ENCODE measurements at places on chromosomes 3 and 15.
A peak's percentile ranks its signal among the peaks of the same experiment; 100 is the strongest.

- DNase-seq, result no peak
These were observed 60.0 kb downstream of the PIK3CB start for GRCh38 chr3:138774529-138775253.

GRCh38 chr3:132592216-132592615 lies 4.9 kb upstream of the ACKR4 start:
- no peak for DNase-seq

DNA sequence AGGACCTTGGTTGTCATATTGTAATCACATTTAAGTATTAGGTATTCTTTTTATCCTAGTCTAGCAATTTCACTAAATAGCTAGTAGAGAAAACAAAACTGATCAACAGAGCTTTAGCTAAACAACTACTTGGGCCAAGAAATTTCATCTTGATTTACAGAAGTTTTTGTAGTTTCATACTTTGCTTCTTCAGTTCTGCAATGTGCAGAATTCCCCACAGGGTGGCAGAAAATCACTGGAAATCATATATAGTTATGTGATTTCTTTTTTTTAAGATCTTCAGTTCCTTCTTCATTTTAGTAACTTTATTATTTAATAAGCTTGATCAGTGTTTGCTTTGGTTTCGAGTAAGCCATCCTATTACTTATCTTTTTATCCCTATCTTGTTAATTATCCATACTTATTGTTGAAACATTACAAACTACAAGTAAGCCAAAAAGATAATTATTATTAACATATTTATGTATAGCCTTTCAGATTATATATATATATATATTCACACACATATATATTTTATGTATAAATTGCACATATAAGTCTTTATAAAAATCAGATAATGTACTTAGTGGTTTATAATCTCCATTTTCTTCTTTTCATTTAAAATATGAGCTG lies 2.2 kb upstream of the BNIP2 start:
- DNase-seq, result no peak

GRCh38 chr3:24506966-24507775 lies 12.5 kb upstream of the THRB start:
- no peak for DNase-seq

- DNase-seq, result peak; percentile 72
These were observed 15.0 kb downstream of the UACA start for GRCh38 chr15:70748281-70748747.

GRCh38 chr3:189898559-189899153 lies 222.0 kb downstream of the P3H2 start:
- DNase-seq, result no peak

- DNase-seq, result no peak
These were observed 260.7 kb upstream of the UMPS start for GRCh38 chr3:124469555-124469954.

- peak; percentile 85 for DNase-seq
These were observed 58.1 kb downstream of the SLC6A6 start for GRCh38 chr3:14460342-14461005.

DNA sequence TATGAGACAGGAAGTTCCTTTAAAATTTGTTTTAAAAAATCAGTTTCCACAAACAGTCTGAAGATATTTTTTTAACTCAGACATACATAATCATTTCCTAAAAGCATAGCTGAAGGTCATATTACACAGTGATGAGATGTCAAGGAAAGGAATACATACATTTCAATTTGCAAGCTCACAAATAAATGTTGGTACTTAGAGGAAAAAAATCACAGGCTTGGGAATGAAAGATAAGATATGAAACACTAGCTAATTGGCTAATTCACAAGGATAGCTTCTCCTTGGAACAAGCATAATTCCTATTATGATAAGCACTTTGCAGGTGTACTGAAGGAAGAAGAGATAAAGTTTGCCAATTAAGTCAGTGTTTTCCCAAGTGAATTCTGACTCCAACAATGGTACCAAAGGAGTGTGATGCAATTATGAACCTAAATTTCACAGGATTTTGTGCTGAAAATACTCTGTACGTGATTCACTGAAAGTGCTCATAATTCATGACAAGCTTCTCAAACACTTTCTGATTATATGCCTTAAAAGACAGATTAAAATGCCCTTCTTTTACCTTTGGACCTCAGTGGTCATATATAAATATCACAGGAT lies 112.4 kb downstream of the FRMD5 start:
- DNase-seq, result no peak

- no peak for DNase-seq
These were observed 9.0 kb downstream of the UROC1 start for GRCh38 chr3:126508564-126508964.

GRCh38 chr15:90360746-90361145 lies 8.7 kb downstream of the ZNF774 start:
- DNase-seq, result no peak

DNA sequence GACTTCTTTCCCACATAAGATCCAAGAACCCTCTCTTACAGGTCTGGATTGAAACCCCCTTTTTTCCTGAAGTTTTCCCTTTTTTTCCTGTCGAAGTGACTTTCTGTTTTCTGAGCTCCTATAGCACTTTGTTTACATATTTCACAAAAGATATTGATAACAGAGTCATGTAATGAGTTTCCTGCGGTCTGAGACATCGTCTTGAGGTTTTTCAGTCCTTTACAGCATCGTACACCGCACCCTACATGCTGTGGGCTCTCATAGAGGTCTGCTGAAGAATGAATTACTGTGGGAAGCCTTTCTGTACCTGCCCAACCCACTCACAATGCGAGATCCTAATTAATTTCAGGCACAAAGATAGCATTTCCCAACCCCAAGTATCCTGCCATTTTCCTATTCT lies 53.1 kb downstream of the MCF2L2 start:
- DNase-seq, result no peak

DNA sequence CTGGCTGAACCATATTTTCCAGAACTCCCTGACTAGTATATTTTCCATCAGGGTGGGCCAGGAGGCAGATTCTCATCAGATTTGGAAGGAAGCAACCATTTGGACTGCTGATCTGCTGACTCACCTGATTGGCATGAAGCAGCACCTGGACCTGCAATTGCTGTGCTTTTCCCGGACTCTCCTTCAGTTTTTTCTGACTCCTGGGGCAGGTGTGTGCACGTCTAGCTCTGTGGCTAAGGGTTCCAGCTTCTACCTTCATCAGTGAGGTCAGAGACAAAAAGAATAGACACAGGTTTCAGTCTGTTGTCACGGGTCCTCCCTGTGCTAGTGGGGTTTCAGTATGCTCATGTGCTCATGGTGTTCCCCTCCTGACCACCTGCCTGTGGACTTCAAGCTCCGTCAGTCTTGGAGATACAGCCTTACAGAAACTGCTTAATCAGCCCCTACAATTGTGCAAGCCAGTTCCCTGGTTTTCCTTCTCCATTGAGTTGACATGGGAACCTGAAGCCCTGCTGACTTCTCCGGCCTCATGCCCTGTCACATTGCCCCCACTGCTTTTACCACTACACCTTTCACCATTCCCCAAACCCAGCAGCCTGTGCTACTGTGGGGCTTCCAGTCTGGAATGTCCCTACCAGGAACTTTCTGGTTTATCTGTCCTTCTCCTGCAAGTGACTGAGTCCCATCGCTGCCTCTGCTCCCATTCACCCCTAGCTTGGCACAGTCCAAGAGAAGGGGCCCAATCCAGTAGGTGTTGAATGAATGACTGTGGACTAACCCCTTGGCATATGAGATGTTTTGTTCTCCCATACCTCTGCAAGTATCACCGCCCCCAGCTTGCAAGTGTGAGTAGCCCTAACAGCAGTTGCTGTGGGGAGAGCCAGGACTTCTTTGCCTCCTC lies 31.7 kb downstream of the HMCES start:
- no peak for DNase-seq

- DNase-seq, result no peak
These were observed 72.9 kb upstream of the OXTR start for GRCh38 chr3:8842293-8842692.

- peak; percentile 93 for DNase-seq
These were observed 110.6 kb upstream of the MEF2A start for GRCh38 chr15:99454941-99455788.

- peak; percentile 10 for DNase-seq
These were observed 99.3 kb upstream of the PRR20G start for GRCh38 chr3:127387119-127387518.

- DNase-seq, result no peak
These were observed 17.5 kb downstream of the RGMA start for GRCh38 chr15:93071469-93071936.

DNA sequence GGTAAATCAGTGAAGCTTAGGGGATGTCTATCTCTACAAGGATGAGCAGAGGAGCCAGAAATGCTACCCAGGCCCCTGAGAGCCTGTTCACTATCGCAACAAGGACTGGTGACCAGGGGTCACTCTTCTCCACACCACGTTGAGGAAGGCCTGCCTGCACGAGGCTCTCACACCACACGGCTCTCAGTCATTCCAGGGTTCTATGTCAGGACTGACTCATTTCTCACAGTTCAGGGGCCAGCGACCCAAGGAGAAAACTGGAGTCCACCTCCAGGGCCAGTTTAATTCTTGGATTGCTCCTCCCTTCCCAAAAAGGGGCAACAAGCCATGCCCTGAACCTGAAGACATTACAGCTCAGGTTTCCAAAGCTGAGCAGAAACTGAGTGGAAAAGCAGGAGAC lies 33.9 kb downstream of the ANP32A start:
- DNase-seq, result no peak

DNA sequence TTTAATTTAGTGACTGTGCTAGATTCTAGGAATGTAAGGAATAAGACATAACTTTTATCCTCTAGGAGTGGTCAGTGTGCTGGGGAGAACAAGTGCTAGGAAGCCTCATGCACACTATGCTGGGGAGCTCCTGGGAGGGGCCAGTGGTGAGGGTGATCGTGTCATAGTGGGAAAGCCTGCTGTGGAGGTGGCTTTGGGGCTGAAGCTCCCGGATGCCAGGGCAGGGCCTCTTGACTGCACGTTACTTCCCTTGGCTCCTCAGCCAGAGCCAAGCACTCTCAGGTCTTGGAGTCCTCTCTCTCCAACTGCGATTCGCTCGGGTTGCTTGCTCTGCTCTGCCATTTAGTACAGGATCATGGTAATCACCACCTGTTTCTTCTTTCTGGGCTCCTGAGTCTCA lies 33.6 kb downstream of the SQOR start:
- no peak for DNase-seq

GRCh38 chr3:115280506-115280905 lies 133.4 kb upstream of the ZBTB20 start:
- no peak for DNase-seq

- no peak for DNase-seq
These were observed 139.8 kb downstream of the IGF1R start for GRCh38 chr15:98787936-98788757.

- DNase-seq, result no peak
These were observed 235.0 kb downstream of the SLC9A9 start for GRCh38 chr3:143613226-143613625.

GRCh38 chr3:140243575-140243974 lies 308.6 kb downstream of the CLSTN2 start:
- DNase-seq, result no peak

DNA sequence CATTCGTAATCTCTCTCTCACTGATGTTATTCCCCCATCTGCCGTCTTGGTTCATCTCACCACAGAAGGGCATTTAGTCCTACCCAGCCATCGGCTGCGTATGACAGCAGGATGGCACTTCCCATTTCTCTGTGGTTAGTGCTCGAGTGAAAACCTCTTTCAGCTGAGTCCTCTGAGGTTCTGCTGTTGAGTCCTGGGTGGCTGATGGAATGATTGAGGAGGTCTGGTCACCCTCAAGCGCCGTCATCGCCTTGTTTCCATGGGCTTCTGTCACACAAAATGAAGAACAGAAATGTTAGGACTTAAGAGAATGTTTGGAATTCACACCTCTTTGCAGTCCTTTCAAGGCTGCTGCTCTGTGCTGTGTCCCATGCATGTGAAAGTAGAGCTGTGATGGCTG lies 9.4 kb upstream of the SACM1L start:
- no peak for DNase-seq

DNA sequence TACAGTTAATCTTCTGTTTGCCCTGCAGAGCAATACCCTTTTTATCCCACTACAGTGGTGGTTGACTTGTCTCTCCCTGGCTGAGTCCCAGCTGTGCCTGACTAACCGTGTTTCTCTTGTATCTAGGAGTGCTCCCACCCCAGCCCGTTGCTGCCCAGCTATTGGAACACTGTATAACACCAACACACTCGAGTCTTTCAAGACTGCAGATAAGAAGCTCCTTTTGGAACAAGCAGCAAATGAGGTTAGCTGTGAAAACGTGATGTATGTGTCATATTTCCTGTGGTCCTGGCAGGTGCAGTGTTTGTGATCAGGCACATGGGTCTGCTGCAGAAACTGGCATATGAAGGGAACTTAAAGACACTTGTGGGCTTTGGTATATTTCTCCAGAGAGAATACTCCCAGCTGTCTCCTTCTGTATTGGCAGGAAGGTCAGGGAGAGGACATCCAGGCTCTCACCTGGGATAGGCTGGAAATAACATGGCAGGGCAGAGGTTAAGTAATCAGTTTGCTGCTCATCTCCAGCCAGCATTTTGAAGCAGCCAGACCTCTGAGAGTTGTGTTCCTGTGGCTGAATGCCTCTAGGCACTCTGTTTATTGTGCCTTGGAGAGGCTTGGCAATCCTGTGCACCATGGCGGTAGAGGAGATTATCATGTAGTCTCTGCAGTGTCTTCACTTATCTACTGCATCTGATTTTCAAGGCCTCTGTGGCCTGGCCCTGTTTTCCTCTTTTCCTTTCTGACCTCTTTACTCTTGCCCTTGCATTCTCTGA lies 34.8 kb downstream of the ATG7 start:
- peak; percentile 37 for DNase-seq

DNA sequence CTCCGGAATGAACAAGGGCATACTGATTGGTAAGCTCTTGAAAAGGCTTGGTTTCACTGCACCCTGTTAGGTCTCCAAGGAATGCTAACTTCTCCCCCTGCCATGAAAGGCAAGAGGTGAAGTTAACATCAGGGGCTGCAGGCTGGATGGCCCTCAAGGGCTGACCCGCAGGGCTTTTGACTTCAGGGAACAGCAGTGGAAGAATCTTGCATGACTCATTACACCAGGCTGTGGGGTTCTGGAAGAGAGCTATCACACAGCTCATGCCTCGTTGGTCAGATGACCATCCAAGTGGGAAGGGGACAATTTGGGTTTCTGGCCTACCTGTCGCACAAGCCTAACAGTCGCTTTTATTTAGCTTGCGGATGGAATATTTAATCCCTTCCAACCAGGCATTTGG lies 23.6 kb upstream of the ATG7 start:
- no peak for DNase-seq

GRCh38 chr3:18417904-18418572 lies 7.1 kb downstream of the SATB1 start:
- DNase-seq, result no peak

GRCh38 chr3:195005759-195006510 lies 265.0 kb downstream of the XXYLT1 start:
- no peak for DNase-seq

DNA sequence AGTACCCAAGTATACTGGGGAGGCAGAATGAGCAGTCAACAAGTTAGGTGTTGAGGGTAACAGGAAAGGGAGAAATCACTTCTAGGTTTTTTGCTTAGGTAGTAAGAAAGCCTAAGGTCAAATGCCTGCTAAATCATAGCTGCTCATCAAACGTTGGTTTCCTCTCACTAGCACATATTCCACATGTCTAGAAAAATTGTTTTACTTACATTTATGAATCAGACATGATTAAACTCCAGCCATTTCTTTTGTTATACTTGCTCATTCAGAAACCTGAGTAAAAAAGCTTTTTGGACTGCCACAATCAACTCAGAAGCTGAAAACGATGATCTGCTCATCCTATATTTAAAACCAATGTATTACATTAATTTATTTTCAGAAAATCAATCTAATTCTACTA lies 40.2 kb downstream of the SLC9A9 start:
- no peak for DNase-seq

- no peak for DNase-seq
These were observed 36.2 kb downstream of the CHSY1 start for GRCh38 chr15:101215681-101216080.
